Stimulated activated CD4-positive, alpha-beta T cell treated with anti-CD3 and anti-CD28 coated beads, TNF-alpha, amount 100 ng/mL, for 48 hours (primary cell): ENCODE measurements at places on chromosomes 5 and 9.

- no peak for DNase-seq
These were observed 341.2 kb downstream of the TRIM32 start for GRCh38 chr9:117028103-117028858.

DNA sequence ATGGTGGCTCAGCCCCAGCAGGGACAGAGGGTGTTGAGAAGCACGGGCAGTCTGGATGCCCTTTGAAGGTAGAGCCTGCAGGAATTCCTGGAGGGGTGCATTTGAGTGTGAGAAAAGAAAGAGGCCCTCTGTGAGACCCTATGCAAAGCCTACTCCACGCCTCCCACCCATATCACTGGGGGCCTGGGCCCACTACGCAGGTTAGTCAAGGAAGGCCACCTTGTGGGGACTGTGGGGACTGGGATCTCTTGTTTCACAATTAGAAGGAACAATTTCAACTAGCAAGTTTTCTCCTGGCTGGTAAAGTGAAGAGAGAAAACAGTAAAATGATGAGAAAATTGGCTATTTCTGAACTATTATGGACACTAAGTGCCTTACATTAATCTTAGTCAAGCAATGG lies 486.2 kb upstream of the DAP start:
- DNase-seq, result no peak

GRCh38 chr5:154198611-154199230 lies 8.2 kb downstream of the GALNT10 start:
- DNase-seq, result no peak

DNA sequence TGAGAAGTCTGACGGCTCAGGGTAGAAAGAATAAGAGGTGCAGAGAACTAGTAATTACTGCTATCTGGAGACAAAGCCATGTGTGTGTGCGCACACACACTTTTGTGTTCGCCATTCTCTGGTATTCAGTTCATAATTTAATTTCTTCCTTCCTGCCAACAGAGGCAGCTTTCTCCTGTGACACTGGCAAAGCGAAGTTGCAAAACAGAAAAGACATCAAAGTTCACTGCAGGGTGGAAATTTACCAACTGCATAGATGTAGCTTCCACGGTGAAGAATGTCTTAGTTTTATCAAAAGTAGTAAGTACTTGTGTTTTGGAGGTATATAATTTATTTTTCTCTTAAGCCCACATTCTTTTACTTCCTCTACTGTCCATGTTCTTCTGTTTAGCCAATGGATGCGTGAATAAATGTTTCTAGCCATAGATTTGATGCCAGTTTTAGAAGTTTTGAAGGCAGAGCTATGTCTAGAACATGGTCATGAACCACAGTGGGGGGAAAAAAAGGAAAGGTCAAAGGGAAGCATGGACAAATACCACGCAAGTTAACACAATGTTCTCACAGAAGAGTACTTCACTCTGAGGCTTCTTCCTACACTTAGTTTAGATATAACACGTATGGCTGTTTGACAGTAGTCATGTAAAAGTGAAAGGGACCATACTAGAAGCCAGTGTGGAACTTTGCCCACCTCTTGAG lies 536.5 kb upstream of the GRIA1 start:
- no peak for DNase-seq

- DNase-seq, result no peak
These were observed 149.9 kb upstream of the MAP1B start for GRCh38 chr5:71957292-71957898.

GRCh38 chr9:95696701-95697100 lies 178.8 kb upstream of the ERCC6L2 start:
- DNase-seq, result no peak

GRCh38 chr9:21404146-21404545 lies 4.8 kb upstream of the IFNA8 start:
- no peak for DNase-seq

GRCh38 chr5:168176251-168176650 lies 115.2 kb upstream of the WWC1 start:
- no peak for DNase-seq

GRCh38 chr9:114652776-114653555 lies 4.6 kb downstream of the TEX53 start:
- no peak for DNase-seq

DNA sequence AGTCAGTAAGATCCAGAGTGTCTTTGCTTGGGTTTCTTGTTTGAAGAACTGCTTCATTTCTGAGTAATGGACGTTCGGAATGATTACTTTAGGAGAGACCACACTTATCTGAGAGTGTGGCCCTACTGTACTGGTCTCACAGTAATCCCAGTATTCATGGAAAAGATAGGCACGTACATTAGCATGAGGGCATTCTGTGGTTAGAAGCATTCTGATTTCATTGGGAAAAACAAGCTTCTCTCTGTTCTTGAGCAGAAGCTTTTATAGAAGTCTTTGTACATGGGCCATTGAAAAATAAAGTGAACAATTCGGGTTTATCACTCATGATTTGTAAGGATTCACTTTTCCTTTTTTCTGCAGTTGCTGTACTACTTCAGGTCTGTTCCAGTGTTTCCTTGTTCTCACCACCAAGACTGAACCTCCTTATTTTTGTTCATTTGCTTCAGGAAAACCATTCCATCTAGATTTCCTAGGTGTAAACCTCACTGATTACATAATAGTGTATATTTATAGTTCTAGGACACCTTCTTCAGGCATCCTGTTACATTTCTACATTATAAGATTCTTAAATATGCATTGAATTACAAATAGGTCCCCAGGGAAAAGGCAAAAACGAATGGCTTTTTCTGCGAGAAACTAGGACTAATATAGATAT lies 10.1 kb downstream of the TGFBR1 start:
- no peak for DNase-seq

DNA sequence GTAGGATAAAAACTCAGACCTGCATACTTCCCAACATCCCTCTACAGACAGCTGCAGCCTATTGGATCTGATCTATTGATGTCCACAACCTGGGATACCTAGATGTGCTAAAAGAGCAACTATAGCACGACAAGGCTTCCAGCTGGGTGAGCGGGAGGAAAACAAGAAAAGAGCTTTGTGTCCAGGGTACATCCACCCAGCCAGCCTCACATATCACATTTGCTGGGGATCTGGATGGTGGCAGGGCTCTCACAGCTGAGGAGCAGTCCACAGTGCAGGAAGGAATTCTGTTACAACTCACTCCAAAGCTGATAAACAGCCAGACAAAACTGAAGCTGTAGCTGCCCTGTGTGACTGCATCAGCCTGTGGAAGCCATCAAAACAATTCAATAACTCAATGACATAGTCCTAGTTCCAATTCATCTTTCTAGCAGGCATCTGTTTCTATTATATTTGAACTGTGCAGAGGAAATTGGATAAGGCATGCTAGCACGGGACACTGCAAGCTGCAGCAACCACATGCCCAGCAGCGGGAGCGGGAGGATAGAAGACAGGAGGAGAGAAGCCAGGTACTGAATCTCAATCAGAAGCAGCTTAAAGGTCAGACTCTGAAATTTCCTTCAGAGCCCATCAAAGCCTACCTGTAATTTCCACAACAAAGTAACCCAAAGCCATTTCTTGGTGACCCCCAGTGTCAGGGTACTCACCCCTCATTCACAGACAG lies 45.0 kb downstream of the MED10 start:
- DNase-seq, result no peak

GRCh38 chr9:95316794-95317118 lies 753 bp downstream of the FANCC start:
- peak; percentile 19 for DNase-seq

DNA sequence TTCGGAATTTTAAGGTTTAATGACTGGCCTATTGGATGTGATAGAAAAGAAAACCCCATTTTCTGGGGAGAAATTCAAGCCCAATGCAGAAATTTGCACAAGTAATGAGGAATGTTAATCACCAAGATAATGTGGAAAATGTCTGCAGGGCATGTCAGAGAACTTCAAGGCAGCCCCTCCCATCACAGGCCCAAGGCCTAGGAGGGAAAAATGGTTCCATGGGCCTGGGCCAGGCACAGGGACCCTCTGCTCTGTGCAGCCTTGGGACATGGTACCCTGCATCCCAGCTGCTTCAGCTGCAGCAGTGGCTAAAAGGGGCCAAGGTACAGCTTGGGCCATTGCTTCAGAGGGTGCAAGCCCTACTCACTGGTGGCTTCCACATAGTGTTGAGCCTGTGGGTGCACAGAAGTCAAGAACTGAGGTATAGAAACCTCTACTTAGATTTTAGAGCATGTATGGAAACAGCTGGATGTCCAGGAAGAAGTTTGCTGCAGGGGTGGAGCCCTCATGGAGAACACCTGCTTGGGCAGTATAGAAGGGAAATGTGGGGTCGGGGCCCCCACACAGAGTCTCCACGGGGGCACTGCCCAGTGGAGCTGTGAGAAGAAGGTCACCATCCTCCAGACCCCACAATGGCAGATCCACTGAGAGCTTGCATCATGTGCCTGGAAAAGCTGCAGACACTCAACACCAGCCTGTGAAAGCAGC lies 12.2 kb downstream of the FBXO10 start:
- no peak for DNase-seq

GRCh38 chr9:97628668-97629067 lies 4.5 kb downstream of the TSTD2 start:
- no peak for DNase-seq
